ENCODE measurements at places on chromosomes 16 and 17. TPM values are rescaled to one million over a fixed set of nuclear protein-coding genes. Genes with fewer than 3 reads are reported as not detected.

Gene MGAT5B
- total RNA-seq = 5.1 TPM

Gene DHRS7C
- not detected for total RNA-seq

- no peak for DNase-seq
Measured at GRCh38 chr17:5024604-5025003, 10.6 kb downstream of the SLC52A1 start.

DNA sequence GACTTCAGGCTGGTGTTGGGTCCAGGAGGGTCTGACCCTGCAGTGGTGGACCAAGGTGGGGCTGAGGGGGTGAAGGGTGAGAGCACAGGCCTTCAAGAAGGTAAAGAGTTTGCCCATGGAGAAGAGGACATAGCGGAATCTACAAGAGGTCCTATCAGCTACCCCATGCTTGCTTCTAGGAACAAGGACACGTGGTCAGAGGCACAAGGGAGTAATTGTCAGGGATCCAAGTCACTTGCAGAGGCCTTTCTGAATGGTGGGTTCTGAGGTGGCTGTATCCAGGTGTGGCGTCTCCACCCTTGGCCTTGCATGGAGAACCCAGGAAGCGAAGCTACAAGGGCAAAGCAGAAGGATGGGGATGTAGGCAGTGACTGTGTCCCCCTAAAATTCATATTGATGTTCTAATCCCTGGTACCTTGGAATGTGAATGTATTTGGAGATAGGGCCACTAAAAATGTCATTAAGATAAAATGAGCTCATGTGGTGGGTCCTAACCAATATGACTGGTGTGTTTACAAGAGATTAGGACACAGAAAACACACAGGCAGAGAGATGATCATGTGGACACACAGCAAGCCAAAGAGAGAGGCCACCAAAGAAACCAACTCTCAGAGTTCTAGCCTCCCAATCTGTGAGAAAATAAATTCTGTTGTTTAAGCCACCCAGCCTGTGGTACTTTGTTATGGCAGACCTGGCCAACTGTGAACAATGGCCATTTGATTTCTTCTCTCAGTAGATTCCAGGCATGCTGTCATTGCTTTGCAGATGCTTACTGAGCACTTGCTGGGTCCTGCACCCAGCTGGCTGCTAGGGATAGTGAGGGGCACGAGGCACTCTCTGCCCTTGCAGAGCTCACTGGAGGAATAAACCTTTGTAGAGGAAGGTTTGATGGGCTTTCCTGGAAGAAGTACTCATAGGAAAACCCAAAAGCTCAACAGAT lies 75.8 kb downstream of the UTP18 start:
- DNase-seq = no peak

DNA sequence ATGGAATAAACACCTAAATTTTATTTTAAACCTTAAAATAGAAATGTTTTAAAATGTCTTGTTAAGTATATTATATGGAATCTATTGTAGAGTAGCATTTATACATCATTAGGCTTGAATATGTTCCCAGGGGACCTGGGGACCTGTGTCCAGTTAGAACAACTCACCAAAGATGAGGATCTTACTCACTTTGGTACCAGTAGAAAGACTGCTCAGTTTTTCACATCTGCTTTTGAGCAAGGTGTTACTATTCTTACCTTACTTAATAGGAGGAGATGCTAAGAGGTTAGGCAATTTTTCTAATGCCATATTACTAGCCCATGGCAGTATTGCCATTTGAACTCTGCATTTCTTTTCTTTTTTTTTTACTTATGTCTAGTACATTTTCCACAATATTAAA lies 14.7 kb downstream of the STXBP4 start:
- no peak for DNase-seq

- DNase-seq = no peak
Measured at GRCh38 chr16:57688987-57689761, 5.4 kb upstream of the DRC7 start.

- no peak for DNase-seq
Measured at GRCh38 chr16:86634292-86634691, 55.9 kb downstream of the FOXL1 start.
